AG09319 (cell line): ENCODE measurements at places on chromosomes 3 and 15.

- no peak for DNase-seq
These were observed 7.5 kb downstream of the IQSEC1 start for GRCh38 chr3:13065727-13066126.

DNA sequence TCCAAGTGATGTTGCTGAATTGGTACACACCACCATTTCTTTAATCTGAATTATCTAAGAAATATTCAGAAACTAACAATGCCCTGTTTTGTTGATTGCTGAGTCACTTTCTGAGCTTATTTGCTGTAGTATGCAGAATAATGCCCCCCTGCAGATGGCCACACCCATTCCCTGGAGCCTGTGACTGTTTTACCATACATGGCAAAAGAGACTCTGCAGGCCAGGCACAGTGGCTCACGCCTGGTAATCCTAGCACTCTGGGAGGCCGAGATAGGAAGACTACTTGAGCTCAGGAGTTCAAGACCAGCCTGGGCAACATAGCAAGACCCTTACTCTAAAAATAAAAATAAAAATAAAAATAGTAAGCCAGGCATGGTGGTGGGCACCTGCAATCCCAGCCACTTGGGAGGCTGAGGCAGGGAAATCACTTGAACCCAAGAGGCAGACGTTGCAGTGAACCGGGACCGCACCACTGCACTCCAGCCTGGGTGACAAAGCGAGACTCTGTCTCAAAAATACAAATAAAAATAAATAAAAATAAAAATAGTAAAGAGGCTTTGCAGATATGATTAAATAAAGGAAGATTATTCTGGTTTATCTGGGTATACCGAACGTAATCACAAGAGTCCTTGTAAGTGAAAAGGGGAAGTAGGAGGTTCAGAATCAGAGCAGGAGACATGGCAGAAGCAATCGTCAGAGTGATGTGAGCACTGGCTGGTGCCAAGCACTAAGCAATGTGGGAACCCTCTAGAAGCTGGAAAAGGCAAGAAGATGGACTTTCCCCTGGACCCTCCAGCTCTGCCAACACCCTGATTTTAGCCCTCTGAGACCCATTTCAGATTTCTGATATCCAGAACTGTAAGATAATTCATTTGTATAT, 19.0 kb downstream of the PCYT1A start:
- no peak for DNase-seq

DNA sequence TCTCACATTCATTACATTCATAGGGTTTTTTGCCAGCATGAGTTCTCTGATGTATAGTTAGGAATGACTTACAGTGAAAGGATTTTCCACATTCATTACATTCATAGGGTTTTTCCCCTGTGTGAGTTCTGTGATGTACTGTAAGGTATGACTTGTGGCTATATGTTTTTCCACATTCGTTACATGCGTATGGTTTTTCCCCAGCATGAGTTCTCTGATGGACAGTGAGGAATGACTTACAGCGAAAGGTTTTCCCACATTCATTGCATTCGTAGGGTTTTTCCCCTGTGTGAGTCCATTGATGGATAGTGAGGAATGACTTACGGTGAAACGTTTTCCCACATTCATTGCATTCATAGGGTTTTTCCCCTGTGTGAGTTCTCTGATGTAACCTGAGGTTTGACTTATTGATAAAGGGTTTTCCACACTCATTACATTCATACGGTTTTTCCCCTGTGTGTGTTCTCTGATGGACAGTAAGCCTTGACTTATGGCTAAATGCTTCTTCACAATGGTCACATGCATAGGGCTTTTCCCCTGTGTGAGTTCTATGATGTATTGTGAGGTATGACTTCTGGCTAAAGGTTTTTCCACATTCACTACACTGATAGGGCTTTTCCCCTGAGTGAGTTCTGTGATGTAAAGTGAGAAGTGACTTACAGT, 47.4 kb downstream of the ZNF717 start:
- DNase-seq = no peak

DNA sequence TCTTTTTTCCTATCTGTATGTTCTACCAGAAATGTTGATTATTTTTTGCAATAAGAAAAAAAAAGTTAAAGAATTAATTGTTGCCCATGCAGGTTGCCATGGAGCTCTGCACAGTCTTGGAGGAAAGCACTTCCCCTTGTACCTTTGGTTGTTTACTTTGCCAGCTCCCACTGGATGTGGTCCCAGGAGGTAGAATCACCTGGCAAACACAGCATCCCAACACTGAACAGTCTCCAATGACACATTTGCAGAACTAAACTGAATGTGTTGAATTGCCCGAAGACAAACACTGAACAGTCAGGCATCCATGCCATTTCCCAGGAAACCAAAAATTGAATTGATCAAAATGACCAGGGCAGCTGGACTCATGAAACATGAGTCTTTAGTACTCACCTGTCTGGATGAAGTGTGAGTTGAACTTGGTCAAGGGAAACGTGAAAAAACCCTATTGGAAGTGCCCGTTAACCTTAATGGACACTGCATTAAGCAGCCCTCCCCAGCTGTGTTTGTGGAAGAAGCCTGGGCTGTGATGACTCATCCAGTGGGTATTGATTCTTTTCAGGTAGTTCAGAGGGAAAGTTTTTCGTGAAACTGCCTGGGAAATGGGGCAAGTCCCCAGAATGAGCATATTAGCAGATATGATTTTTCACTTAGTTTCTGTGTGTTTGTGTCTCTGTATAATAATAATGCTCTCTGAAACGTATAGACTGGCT, 284.7 kb upstream of the STT3B start:
- DNase-seq = no peak

DNA sequence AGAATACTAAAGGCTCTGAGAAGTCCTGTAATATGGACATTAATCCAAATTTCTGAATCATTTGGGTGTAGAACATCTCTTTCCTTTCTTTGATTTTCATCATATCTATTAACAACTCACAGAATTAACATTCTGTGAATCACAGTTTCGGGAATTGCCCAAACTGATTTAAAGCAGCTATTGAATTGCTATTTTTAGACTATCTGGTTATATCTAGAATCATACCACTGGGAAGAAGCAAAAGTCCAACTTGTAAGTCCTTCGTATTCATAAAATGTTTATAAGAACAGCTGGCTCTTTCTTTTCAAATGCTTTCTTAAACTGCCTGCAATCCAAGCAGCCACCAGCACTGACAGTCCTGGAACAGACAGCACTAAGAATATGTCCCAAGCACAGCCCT, 733.0 kb downstream of the NTRK3 start:
- DNase-seq = no peak

- no peak for DNase-seq
These were observed 50.4 kb downstream of the CCR4 start for GRCh38 chr3:33001889-33002288.

DNA sequence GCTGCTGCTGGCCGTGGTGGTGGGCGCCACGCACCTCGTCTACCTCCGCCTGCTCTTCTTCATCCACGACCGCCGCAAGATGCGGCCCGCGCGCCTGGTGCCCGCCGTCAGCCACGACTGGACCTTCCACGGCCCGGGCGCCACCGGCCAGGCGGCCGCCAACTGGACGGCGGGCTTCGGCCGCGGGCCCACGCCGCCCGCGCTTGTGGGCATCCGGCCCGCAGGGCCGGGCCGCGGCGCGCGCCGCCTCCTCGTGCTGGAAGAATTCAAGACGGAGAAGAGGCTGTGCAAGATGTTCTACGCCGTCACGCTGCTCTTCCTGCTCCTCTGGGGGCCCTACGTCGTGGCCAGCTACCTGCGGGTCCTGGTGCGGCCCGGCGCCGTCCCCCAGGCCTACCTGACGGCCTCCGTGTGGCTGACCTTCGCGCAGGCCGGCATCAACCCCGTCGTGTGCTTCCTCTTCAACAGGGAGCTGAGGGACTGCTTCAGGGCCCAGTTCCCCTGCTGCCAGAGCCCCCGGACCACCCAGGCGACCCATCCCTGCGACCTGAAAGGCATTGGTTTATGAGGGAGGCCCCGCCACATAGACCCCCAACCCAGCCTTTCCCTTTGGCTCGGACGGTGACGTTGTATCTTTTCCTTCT, 1.1 kb downstream of the GPR27 start:
- DNase-seq = no peak

DNA sequence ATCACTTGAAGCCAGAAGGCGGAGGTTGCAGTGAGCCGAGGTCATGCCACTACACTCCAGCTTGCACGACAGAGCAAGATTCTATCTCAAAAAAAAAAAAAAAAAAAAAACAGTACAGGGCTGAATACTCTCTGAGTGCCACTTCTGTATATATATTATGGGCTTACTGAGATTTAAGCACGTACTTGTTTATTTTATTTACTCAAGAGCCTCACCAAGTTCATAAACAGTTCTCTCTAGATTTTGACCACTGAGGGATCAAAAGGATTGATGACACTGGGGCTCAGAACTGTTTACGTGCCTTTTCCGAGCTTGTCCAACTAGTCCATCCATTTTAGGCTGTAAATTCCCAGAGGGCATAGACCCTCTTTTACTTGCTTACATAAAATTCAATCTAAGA, 81.5 kb downstream of the FRMD4B start:
- no peak for DNase-seq
